Ovary (tissue), 10 donors: ENCODE measurements at places on chromosomes 5 and 9. TPM values are rescaled to one million over a fixed set of nuclear protein-coding genes. Genes with fewer than 3 reads are reported as not detected.

GRCh38 chr9:13427587-13427986 lies 148.1 kb upstream of the MPDZ start:
- no peak for DNase-seq

- no peak for DNase-seq
These were observed 14.3 kb upstream of the POU5F2 start for GRCh38 chr5:93755716-93756115.

DNA sequence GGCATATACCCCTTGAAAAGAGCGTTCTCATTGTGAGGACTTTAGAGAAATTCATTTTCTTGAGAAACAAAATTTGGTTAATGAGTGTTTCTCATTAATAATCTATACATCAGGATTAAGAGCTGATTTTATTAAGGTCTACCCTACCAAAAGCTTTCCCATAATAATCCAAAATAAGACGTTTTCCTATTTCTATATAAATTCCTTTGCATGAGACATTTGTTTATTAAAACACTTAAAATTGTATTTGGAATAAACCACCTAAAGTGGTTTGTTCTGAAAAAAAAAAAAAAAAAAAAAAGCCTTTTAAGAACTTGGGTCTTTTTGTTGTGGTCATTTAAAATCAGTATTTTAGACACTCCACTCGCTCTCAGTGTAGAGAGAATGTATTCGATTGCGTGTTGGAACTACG lies 695 bp upstream of the TMOD1 start:
- no peak for DNase-seq

DNA sequence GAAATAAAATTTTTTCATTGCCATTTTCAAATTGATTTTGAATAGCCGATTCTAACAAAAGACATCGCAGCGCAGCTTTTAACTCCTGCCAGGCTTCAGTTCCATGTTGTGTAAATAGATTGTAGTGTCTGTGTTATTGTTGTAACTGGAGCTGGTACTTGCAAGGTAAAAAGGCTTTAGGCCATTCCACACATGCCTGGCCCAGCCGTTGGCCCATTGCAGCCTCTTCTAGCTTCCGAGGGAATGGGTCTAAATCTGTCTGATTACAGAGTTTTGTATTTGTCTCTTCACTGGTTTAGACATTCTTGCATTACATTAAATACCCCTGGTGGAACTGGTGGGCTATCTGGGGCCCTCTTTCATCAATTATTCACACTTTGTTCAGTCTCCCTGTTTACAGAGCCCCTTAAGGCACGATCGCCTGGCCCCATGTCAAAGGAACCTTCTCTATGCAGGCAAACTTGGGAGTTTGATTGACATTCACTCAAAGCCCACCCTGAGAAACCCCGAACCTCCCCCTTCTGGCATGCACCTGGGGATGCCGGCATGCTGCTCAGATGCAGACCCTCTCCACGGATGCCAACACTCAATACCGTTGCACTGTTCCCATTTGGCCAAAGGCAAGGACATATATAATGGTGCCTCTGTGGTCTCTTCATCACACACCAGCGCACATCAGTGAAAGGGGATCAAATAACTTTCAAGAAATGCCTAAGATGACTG lies 281.7 kb upstream of the IRX2 start:
- DNase-seq = no peak

DNA sequence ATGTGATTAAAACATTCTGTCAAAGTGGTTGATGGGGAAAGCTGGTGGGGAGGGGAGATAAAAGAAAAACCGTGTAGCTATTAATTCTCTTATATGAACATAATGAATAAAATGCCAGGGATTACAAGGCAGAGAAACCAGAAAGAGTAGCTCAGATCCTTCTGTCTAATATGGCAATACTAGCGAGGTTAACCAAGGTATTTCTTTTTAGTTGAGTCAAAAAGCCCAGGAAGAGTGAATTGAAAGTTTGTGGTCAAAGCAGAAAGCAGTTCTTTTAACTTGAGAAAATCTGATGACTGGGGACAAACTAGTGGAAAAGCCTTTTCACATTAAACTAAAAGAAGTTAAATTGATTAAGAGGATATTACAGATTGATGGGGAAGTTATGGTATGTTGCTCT lies 76.0 kb downstream of the ERBIN start:
- no peak for DNase-seq

DNA sequence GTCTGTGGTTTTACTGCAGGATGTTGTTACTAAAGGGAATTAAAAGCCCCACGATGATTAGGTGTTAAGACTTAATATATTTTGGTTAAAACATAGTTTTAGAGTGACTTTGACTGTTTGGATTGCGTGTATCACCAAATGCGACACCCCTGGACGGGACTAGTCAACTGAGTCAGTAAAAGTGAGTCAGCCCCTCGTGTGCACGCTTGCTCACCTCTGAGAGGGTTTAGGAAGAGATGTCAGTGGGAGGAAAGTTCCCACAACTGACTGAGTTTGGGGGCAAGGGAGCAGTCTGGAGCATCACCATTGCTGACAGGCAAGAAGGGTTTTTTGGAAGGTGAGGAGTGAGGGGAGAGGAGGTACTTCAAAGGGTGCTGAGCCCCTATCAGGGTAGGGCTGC lies 14.4 kb upstream of the DMRT3 start:
- no peak for DNase-seq

GRCh38 chr5:1235379-1235778 lies 10.2 kb downstream of the SLC6A18 start:
- no peak for DNase-seq

GRCh38 chr9:84945878-84946538 lies 276.5 kb downstream of the NTRK2 start:
- DNase-seq = no peak

GRCh38 chr9:14243514-14244042 lies 70.4 kb downstream of the NFIB start:
- DNase-seq = no peak

GRCh38 chr5:172412724-172413286 lies 41.5 kb downstream of the SH3PXD2B start:
- DNase-seq = peak; percentile 81

- no peak for DNase-seq
These were observed 113.8 kb downstream of the ANKRD18B start for GRCh38 chr9:33637881-33638280.

DNA sequence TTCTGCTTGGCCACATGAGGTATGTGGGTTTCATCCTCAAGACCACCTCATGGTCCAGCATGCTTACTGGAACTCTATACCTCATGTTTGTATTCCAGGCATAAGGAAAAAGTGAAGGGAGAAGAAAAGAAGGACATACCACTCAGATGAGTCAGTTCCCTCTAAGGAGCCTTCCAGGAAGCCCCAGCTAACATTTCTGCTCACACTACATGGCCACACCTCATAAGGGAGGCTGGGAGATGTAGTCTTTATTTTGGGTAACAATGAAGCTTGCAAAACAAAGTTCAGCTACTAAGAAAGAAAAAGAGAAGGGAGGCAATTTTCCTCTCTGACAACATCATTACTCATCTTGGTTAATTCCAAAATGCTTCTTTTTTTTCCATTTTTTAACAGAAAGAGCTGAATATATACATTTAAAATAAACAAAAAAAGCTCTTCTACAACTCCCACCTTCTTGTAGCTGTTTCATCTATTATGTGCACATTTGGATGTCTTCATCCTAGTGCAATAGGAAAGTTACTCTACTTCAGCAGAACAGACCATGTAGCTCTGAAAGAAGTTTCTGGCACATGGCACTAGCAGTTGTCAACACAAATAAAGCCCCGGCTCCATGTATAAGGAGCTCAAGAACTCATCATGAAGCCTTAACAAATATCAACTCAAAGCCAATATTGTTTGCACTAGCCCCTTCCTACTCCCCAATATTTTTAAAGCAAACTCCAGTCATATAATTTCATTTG lies 123.6 kb upstream of the CCDC112 start:
- DNase-seq = no peak

DNA sequence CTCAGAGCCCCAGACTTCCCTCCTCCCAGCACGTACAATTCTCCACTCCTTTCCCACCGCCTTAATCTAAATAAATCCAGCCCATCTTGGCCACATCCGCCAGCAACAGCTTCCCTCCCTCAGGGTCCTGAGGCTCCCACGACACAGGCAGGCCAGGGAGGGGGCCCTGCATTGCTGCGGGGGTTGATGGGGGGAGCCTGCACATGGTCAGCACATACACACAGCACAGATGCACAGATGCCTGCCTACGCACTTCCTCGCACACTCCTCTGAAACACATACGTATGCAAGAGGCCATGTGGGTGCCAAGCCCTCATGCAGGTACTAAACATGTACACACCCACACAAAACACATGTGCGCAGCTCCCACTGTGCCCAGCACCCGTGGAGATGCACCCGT lies 14.8 kb downstream of the PDGFRB start:
- DNase-seq = peak; percentile 49

- DNase-seq = no peak
These were observed 32.3 kb upstream of the CSF1R start for GRCh38 chr5:150118561-150119229.

DNA sequence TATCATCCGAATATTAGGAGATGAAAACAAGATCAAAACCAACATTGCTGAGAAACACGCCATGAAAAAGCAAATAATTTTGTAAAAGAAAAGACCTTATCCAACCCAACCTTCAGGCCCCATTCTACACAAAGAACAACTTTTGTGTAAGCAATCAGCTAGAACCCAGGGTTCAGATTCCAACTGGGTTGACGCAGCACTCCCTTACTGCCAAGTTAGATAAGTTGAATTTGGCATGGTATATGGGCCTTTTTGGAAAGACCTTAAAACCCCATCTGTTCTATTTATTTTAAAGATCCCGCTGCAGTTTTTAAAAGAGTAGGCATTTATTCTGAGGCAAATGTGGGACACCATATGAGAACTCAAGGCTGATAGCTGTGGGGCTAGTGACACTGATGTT lies 2033.8 kb upstream of the WWC1 start:
- DNase-seq = no peak

GRCh38 chr9:96294159-96294545 lies 7.8 kb downstream of the HSD17B3 start:
- no peak for DNase-seq

DNA sequence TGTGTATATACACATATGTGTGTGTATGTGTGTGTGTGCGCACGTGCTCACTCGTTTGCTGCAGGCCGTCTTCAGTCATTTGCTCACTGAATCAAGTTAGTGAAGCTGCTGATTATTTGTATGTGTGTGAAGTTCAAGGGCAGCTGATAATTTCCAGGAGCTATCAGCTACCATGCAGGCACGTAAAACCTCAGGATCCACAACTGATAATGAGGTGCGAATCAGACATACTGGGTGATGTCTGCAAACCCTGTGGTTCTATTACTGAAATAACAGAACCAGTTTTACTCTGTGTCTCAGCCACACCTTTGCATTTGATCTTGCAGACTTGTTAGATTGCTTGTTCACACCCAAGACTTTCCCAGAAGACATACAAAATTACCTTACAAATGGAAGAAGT lies 257.6 kb downstream of the TAF11L14 start:
- no peak for DNase-seq

GRCh38 chr9:107684224-107684623 lies 194.7 kb upstream of the KLF4 start:
- no peak for DNase-seq

GRCh38 chr9:33466565-33467495 lies 6.9 kb downstream of the NOL6 start:
- DNase-seq = peak; percentile 68

- DNase-seq = no peak
These were observed 97.3 kb downstream of the ZNF462 start for GRCh38 chr9:106960258-106960657.

SEC24A gene
- 14.7 TPM for total RNA-seq

GTF2H2 gene
- total RNA-seq = 20.8 TPM

LECT2 gene
- not detected for total RNA-seq

SLC44A1 gene
- total RNA-seq = 21.1 TPM

CMYA5 gene
- total RNA-seq = 42.9 TPM

LTC4S gene
- total RNA-seq = 42.6 TPM

PCDHA5 gene
- 0.40 TPM for total RNA-seq

LCN12 gene
- 40.9 TPM for total RNA-seq

SLC4A9 gene
- 0.13 TPM for total RNA-seq

ORM2 gene
- total RNA-seq = 2.6 TPM

PCDHB15 gene
- total RNA-seq = 17.0 TPM
